ENCODE measurements at places on chromosomes 6 and 20.

GRCh38 chr6:43496370-43497128 is 13.6 kb downstream of the LRRC73 start:
- peak; percentile 72 for DNase-seq

DNA sequence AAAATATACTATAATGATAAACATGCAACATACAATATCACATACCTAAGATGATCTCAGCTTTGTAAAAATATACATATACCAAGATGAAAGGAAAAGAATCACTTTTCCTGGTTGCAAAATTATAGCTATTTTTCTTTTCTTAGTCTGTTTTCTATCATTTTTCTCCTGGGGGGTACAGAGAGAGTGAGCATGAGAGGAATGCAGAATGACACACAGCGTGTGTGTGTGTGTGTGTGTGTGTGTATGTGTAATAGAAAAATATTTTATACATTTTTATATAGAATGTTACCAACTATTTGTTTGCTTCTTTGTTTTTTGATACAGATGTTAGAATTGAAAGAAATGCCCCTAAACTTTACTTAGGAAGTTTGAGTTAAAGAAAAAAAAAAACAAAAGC is 64.3 kb downstream of the FAM83B start:
- no peak for DNase-seq

DNA sequence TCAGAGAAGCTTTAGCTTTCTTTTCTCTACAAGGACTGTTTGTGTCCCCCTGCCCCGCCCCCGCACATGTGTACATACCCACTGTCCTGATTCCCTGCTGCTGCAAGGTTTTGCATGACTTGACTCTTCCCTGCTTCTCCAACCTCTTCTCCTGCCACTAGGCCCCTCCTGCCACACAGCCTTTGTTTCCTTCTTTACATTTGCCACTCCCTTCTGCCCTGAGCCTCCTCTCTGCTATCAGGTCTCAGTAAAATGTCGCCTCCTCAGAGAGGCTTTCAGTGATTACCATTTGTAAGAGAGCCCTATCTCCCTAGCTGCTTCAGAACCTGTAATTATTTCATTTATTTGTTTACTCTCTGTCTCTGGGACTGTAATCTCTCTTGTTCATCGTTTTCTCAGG is 56.4 kb upstream of the VSTM2L start:
- DNase-seq, result no peak

GRCh38 chr6:43733471-43734293 is 36.3 kb upstream of the VEGFA start:
- DNase-seq, result no peak

DNA sequence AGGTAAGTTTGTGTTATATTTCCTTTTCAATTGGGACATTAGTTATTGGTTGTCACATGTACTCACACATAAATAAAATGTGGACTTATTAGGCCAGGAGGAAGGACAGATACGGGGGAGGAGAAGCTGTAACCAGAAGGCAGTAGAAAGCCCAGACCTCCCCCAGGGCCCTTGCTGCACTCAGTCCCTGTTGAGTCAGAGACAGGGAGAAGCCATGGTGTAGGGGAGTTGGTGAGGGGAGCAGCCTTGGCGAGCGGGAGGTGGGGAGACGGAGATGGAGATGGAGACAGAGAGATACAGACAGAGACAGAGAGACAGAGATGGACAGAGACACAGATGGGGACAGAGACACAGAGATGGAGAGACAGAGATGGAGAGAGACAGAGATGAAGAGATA is 263.2 kb downstream of the DLL1 start:
- DNase-seq, result no peak

- no peak for DNase-seq
Observed at GRCh38 chr6:168664956-168665355, 224.0 kb downstream of the SMOC2 start.

DNA sequence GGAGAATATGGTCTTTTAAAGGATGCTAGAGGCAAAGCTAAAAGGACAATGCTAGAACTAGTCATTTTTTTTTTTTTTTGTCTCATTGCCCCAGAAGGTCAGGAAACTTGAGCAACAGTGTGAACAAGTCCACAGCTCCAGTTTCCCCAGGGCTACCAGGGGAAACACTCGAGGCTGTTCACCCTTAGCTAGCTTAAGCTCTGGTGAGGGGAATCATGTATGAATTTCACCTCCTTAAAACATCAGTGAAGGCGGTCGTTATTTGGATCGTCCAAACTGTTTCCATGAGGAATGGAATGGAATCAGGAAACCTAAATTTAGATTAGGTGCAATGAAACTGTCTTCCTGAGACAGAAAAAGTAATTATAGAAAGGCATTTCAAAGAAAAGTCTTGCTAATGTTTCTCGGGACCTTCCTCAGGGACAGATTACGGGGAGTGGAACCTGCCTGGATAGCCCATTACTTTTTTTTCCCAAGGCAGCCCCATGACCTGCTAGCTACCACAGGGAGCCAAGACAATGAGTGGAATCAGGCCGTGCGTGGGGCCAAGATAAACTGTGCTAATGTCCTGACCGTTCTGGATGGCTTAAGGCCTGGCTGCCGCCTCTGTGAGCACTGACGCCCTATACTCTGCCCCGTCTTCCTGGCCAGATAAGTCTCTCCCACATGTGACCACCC is 164.8 kb upstream of the SGK1 start:
- no peak for DNase-seq

All from H1 (cell line).